ENCODE measurements at places on chromosomes 7 and 10.

GRCh38 chr10:132465889-132466519, 69.0 kb downstream of the PWWP2B start:
- DNase-seq: no peak

GRCh38 chr10:55203874-55204273, 402.8 kb upstream of the PCDH15 start:
- DNase-seq: no peak

DNA sequence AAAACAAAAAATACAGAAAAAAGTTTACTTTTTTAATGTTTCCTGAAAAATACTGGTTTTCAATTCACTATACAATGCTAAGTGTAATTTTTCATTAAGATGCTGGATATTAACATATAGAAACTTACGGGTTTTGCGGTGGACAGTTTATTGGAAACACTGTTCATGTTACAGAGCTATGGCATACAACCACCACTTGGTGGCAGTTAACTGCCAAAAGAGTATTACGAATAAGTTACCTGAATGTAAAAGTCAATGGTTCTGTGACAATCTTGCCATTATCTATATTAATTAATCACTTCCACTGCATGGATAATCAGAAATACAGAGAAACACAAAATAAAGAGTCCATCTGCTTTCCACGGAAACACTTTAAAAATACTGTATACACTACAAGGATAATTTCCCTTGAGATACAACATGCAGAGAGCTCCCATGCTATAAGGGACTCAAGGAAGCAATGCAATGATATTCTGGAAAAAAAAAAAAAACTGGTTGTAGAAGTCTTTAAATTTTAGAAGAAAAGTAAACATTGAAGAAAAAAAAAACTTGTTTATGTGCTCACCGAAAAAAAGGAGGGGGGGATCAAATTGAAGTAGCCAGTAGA, 97.0 kb downstream of the TPK1 start:
- DNase-seq: peak; percentile 41

DNA sequence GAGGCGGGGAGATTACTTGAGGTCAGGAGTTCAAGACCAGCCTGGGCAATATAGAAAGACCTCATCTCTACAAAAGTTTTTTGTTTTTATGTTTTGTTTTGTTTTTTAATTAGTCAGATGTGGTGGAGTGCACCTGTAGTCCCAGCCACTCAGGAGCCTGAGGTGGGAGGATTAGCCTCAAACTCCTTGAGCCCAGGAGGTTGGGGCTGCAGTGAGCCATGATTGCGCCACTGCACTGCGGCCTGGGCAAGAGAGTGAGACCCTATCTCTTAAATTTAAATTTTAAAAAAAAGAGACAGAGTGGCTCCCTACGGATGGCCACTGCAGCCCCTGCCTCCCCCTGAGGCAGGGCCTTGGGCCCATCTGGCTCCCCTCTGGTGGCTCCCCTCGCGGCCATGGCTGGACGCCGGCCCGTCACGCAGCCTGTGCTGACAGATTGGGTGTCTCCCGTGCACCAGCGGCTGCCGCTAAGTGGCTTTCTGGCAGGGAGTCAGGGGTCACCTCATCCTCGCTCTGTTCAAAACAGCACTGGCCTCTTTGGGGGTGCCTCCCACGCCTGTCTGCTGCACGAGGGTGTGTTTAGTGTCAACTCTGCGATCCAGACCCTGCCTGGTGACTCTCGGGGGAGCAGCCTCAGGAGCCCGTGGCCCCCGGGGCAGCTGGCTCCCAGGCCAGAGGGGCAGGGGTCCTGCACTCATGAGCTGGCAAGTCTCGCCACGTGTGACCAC, 44.4 kb upstream of the ELN start:
- DNase-seq: no peak

GRCh38 chr7:136009488-136010079, 32.4 kb upstream of the MTPN start:
- peak; percentile 42 for DNase-seq

GRCh38 chr10:15457382-15457781, 86.3 kb upstream of the FAM171A1 start:
- no peak for DNase-seq

- peak; percentile 42 for DNase-seq
Observed at GRCh38 chr7:8134089-8134733, 127.8 kb downstream of the ICA1 start.

DNA sequence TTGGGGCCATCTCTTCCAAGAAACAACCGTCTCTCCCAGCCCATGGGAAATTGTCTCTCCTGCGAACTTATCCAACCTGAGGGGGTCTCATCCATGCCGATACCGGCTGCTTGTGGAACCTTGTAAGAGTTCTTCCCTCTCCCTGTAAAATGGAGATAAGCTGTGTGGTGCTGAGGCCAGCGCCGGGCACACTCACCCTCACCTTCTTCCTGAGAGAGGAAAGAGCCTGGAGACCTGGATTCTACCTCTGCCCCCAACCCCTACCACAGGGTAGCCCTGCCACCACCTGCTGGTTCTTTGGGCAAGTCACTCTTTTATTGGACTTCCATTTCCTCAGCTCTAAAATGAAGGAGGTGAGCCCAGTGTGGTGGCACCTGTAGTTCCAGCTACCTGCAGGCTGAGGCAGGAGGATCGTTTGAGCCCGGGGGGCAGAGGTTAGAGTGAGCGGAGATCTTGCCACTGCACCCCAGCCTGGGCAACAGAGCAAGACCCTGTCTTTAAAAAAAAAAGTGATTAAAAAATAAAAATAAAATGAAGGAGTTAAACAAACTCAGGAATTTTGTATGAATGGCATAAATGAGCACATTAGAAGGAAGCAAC, 38.4 kb upstream of the PSAP start:
- DNase-seq: no peak

- DNase-seq: no peak
Observed at GRCh38 chr10:103669944-103670343, 176.4 kb downstream of the NEURL1 start.

DNA sequence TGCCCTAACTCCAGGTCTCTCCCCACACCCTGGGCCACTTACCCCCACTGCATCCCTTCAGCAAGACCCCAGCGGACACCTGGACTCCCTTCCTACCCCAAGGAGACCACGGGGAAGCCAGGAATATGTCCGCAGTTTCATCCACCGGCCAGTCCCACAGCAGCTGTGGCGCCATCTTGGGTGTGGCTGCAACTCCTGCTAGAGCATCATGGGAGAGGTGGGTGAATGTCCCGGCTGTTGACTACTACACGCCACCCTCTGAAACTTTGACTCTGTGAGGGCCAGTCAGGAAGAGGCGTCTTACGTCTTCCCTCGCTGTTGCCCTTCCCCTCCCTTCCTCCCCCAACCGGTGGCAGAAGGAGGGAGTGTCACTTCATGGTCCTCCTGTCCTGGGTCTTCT, 238.3 kb upstream of the RNF32 start:
- DNase-seq: no peak

- no peak for DNase-seq
Observed at GRCh38 chr7:99790407-99790806, 6.4 kb upstream of the CYP3A4 start.

DNA sequence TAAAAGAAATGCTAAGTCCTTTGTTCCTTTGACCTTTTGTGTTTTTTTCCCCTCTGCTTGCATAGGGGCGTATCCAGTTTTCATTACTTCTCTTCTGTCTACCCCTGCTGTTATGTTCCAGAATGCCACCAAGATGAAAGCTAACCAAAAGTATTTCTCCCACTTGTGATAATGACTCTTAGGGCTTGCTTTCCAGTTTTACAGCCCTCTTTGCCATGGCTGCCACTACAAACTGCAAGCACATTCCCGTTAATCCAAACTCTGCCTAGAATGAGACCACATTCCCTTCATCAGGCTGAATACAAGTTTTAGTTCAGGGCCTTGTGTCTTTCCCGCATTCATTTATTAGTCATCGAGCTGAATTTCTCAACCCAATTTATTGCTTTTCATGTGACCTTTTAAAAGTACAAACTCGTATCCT, 23.6 kb upstream of the CD36 start:
- DNase-seq: no peak

- no peak for DNase-seq
Observed at GRCh38 chr7:101245147-101245668, 327 bp upstream of the FIS1 start.

DNA sequence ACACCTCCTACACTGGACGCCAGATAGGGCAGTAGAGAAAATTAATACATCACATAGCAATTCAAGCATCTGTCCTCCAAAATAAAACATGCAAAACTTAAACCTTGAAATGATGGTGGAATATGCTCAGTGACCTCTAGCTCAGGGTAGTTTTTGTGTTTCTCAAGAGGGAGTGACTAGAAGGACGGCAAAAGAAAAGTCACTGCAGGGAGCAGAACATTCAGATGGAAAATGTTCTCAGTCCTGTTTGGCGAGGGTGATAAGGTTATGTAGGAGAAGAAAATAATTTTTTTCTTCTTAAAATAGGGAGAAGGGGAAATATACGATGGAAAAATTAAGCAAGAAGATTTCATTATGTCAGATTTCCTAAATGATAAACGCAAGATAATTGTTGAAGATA, 50.9 kb downstream of the APBB1IP start:
- DNase-seq: no peak

DNA sequence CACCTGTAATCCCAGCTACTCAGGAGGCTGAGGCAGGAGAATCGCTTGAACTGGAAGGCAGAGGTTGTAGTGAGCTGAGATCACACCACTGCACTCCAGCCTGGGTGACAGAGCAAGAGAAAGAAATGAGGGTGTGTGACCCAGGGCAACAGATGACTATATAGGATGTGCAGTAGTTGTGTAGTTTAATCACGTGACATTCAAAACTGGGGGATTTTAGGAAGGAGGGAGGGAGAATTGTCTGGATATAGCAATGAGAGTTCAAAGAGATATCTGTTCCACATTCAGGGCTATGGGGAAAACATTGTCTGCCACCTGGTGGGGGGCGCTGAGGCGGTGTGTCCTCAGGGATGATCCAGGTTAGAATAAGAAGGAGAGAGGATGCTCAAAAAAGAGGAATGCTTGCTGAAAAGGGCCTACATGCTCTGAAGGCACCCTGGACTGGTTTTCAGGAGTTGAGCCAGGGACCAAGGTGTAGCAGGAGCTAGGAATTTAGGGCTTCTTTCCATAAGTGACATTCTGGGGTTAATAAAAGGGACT, 7.8 kb upstream of the ZYX start:
- no peak for DNase-seq

Measured in CD4-positive, alpha-beta T cell treated with Interleukin-6 at 100 ng/mL for 8 hours (primary cell).